ENCODE measurements at places on chromosomes 2 and 18.
A peak's percentile ranks its signal among the peaks of the same experiment; 100 is the strongest.

DNA sequence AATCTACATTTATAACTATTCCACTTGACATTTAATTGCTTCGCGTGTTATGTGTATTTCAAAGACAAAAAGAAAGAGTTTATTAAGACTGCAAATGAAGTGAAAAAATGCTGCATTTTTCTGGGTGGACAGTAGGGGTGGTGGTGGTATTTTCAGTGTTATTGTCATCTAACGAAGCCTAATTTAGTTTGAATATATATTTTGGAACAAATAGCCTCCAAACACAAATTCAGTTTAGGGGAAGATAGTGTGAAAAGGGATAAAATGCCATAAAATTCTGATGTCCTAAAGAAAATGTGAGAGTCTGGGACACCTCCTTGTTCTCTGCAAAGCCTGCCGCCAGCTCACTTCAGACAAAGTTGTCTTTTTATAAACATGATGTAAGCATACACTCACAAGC lies 425.1 kb downstream of the NRXN1 start:
- no peak for DNase-seq

- no peak for DNase-seq
These were observed 117.4 kb downstream of the NEB start for GRCh38 chr2:151616760-151617339.

DNA sequence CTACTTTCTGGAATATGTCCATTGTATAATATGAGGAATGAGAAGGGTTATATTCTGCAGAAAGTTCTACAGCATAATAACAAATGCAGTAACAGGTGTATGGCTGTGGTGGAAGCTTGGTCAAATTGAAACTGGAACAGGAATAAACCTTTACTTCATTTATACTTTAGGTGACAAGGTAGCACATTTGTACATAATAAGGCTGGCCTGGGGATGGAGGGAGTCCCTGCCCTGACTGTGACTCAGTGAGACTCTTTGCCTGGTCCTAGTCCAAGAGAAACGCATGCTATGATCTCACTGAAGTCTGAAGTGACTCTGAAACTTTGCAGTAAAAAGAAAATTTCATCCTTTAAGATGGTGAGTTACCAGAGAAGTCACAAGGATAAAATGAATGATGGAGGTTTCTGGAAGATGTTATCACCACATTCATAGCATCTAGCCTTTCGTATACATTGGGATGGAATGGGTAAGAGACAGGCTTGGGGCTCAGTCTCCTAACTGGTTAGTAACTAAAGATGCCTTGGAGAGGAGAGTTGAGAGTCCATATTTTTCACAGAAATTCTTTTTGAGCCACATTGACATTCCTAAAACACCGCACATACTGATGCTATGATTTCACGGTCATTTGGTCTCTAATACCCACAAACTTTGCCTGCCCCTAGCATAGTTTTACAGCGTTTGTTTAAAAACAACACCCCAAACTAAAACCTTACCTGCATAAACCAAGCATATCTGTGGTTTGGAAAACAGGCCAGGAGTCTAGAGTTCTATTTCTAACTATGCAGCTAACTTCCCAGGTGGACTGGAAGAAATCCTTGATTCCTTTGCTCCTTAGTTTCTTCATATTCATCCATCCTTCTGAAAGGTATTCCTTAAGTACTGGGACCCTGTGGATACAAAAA lies 42.4 kb upstream of the NABP1 start:
- DNase-seq: no peak

GRCh38 chr2:240329778-240330177 lies 105.7 kb upstream of the GPC1 start:
- no peak for DNase-seq

DNA sequence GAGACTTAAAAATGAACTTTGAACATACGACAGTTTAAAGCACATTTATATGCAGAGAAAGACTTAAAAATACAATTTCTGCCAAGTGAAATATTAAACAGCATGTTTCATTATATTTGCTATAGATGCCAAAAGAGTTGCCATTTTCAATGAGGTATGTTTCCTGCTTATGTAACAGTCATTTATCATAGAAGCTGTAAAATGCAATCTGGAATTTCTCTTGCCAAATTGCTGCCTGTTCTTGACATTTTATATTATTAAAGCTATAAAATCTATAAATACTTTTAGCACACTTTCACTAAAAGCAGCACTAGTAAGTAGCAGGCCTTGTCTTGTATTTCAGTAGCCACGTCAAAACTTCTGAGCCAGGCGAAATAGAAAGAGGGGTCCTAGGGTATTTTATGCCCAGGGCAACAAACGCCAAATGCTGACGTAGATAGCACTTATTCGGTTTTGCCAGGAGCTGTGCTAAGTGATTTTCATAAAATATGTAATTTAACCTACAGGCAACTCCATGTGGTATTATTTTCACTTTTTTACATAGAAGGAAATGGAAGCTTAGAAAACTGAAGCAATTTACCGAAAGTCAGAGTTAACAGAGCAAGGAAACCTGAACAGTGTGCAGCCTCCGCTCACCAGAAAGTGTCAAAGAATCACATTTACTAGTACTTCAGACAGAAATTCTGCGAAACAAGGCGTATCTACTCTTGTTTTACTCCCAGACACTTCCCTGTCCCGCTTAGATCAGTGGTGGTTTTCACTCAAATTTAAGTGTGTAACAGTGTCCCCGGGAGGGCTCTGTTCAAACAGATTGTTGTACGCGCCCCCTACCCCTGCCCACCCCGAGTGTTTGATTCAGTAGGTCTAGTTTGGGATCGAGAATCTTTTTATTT lies 1.2 kb upstream of the CYP20A1 start:
- DNase-seq: no peak

- DNase-seq: peak; percentile 74
These were observed 222.1 kb downstream of the CELF4 start for GRCh38 chr18:37343542-37343851.

DNA sequence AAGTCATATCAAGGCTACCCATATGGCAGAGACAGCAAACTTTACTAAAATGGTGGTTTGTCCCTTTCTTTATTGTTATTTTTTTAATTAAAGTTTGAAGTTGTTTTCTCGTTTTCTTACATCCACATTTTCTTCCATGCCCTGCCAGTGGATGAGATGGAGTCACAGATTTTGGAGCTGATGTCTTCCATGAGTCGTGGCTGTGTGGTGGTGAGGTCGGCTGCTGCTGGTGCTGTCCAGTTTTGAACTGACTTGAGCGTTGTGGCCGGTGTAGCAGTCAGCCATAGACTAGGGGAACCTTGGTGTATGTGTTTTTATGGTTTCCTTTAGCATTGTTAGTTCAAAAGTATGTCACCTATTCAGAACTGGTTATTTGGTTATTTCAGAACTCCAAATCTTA lies 182.8 kb downstream of the SH3RF3 start:
- DNase-seq: no peak

Data from retina (tissue), 1 donor.